ENCODE measurements at places on chromosomes 2 and 18. TPM values are rescaled to one million over a fixed set of nuclear protein-coding genes. Genes with fewer than 3 reads are reported as not detected.

- H3K27ac ChIP-seq = no peak overlapping the region
- H3K36me3 ChIP-seq = peaks cover 47% of the 10 kb centered on the region
- no peaks in the 10 kb centered on the region for H3K27me3 ChIP-seq
- H3K4me3 ChIP-seq = no peak overlapping the region
Observed at GRCh38 chr2:26279886-26280285, 35.1 kb downstream of the HADHB start.

STAM2 gene
- 14.6 TPM for total RNA-seq

PRKAG3 gene
- not detected for total RNA-seq

- no peaks in the 10 kb centered on the region for H3K4me1 ChIP-seq
- DNase-seq = no peak
- H3K4me3 ChIP-seq = no peak overlapping the region
Observed at GRCh38 chr2:227524665-227525064, 52.7 kb downstream of the AGFG1 start.

ZFAND2B gene
- total RNA-seq = 39.4 TPM

DNA sequence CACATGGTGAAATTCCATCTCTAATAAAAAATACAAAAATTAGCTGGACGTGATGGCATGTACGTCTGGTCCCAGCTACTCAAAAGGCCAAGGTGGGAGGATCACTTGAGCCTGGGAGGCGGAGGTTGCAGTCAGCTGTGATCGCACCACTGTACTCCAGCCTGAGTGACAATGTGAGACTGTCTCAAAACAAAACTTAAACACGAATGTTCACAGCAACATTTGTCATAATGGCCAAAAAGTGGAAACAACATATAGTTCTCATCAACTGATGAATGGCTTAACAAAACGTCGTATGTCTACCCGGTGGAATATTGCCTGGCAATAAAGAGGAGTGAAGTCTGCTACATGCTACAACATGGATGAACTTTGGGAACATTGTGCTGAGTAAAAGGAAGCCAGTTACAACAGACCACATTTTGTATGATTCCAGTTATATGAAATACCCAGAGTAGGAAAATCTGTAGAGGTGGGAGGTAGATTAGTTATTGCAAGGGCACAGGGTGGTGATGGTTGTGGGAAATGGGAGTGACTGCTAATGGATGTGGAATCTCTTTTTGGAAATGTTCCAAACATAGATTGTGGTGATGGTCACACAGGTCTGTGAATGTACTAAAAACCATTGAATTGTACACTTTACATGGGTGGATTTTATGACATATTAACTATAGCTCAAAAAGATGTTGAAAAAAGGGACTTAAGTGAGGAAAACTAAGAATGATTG, 478.2 kb downstream of the PTPRM start:
- H3K36me3 ChIP-seq = no peaks in the 10 kb centered on the region
- no peak overlapping the region for H3K27ac ChIP-seq

DNA sequence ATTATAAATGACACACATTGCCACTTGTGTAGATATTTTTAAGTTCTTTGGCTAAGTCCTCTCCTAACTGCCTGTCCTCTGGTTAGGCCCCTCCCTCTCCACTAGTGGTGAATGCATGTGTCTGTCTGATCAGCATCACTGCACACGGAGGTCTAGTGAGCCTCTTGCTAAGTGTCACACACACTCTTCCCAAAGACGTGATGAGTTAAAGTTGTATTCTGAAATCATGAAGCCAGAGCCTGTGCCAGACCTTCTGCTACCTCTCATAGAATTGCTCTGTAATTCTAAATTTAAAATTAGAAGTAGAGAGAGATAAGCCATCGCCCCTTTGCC, 41.3 kb downstream of the RALB start:
- DNase-seq = no peak
- H3K27me3 ChIP-seq = no peaks in the 10 kb centered on the region
- peaks cover 41% of the 10 kb centered on the region for H3K36me3 ChIP-seq

DNA sequence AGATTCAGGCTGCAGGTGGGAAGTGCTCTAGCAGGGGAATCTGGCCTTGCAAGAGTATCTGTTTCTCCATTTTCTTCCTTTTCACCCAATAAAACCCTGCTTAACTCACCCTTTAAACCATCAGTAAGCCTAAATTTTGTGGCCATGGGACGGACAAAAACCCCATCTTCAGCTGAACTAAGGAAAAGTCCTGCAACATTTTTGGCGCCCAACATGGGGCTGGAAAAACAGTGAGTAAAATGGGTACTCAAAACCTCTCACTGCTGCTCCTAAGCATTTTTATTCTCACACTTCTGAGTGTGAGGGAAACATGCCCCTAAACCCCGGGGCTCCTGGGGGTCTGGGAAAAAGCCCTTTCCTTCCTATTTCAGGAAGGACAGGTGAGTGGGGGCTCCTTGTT, 414.3 kb downstream of the ZNF804A start:
- H3K27ac ChIP-seq = no peak overlapping the region
- H3K27me3 ChIP-seq = no peaks in the 10 kb centered on the region
- no peaks in the 10 kb centered on the region for H3K4me1 ChIP-seq
- H3K4me3 ChIP-seq = no peak overlapping the region

GRCh38 chr2:216914491-216914890, 54.6 kb upstream of the TNP1 start:
- H3K27ac ChIP-seq = no peak overlapping the region
- H3K27me3 ChIP-seq = no peaks in the 10 kb centered on the region
- no peak for DNase-seq
- no peaks in the 10 kb centered on the region for H3K36me3 ChIP-seq
- H3K4me3 ChIP-seq = no peak overlapping the region
- H3K4me1 ChIP-seq = 0 out of 2 replicates have a peak, but pooled peaks cover 8% of the 10 kb centered on the region

All from PC-9 (cell line).